IMR-90 (cell line): ENCODE measurements at places on chromosomes 7 and 10. TPM values are rescaled to one million over a fixed set of nuclear protein-coding genes. Genes with fewer than 3 reads are reported as not detected.

- no peak for DNase-seq
These were observed 509.5 kb upstream of the CELF2 start for GRCh38 chr10:10508211-10508610.

GRCh38 chr10:94617389-94617944 is 66.1 kb upstream of the CYP2C18 start:
- no peak for DNase-seq

DNA sequence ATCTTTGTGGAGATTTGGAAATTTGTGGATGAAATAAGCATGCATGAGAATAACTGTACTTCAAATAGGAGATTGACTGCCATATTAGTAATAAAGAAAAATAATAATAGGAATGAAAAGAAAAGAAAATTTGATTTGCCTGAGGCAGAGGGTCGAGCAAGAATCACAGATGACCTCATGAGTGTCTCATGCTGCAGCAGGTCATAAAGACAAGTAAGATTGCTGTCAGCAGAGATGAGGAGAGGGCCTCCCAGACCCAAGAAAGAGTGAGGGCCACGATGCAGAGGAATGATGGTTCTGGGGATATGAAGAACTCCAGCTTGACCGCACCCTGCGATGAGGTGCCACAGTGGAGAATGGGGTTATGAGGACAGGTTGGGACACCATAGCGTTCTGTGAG is 39.2 kb downstream of the TOMM7 start:
- DNase-seq, result peak; percentile 17

GRCh38 chr7:70193514-70193913 is 595.2 kb downstream of the AUTS2 start:
- DNase-seq, result peak; percentile 1

- DNase-seq, result no peak
These were observed 176.7 kb downstream of the ADARB2 start for GRCh38 chr10:1560535-1561192.

DNA sequence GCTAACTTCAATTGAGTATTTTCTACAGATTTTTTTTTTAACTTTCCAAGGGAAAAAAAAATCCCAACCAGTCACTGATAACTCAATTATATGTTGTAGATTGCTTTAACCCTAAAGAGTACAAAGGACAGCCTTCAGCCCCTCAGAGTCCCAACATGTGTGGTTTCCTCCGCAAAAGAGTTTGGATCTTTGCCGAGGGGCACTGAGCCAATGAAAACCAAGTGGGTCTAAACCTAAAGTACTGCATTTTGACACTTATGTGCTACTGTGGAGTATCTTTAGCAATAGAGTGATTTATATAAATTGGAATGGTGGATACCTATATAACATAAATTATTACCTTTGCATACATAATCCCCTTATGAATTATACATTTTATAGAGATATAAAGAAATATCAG is 91.5 kb downstream of the SEMA3D start:
- DNase-seq, result no peak

The GRM3 gene
- total RNA-seq, result not detected in 2 replicates

The AQP1 gene
- 0.18 and 0.28 TPM in 2 replicates for total RNA-seq

The TMEM270 gene
- not detected in 2 replicates for total RNA-seq

The HMX2 gene
- total RNA-seq, result not detected in 2 replicates

The LIPK gene
- not detected in 2 replicates for total RNA-seq

The CLRN3 gene
- not detected in 2 replicates for total RNA-seq

The MEIG1 gene
- total RNA-seq, result not detected in 2 replicates
